Stimulated activated CD4-positive, alpha-beta T cell treated with anti-CD3 and anti-CD28 coated beads, Interleukin-12 subunit alpha, Interleukin-12 subunit beta, amount 100 ng/mL, for 48 hours (primary cell): ENCODE measurements at places on chromosomes 7 and 10.

GRCh38 chr10:79547973-79548372 lies 12.2 kb downstream of the SFTPA2 start:
- no peak for DNase-seq

DNA sequence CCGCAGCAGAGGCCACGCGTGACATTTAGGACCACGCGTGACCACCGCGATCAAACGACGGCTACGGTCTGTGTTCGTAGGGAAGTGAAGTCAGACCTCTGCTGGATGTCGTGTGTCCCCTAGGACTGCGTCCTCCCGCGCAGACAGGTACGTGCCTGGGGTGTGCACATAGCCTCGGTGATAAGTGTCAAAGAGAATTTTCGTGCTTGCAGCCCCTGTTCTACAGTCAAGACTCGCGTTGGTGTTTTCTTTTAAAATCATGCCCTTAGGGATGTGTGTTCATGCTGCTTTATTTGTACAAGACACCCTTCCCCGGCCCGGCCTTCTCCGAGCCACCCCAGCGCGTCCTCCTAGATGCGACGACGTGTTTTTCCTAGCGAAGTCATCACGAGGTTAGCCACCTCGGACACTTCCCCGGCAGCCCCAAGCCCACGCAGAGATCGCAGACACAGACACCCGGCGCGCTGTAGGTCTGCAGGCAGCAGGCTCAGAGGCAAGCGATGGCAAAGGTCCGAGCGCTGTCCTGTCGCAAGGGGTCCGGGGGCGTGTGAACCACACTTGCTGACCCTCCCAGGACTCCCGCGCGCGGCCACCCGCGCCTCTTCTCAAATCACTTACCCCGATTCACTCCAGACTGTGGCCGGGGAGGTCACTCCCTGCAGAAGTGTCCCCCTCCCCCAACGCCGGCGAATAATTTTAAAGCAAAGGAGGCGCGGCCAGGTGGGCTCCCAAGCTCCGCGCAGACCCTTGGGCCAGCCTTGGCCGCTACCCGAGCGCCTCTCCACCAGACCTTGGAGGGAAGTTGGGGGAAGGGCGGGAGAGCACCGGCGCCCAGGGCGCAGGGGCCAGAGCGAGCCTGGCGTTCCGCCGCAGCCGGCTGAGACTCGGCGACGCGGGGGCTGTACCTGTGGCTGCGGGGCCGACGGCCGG lies 552 bp downstream of the MKX start:
- no peak for DNase-seq

- DNase-seq, result no peak
These were observed 17.4 kb downstream of the DDIT4 start for GRCh38 chr10:72291019-72291532.

DNA sequence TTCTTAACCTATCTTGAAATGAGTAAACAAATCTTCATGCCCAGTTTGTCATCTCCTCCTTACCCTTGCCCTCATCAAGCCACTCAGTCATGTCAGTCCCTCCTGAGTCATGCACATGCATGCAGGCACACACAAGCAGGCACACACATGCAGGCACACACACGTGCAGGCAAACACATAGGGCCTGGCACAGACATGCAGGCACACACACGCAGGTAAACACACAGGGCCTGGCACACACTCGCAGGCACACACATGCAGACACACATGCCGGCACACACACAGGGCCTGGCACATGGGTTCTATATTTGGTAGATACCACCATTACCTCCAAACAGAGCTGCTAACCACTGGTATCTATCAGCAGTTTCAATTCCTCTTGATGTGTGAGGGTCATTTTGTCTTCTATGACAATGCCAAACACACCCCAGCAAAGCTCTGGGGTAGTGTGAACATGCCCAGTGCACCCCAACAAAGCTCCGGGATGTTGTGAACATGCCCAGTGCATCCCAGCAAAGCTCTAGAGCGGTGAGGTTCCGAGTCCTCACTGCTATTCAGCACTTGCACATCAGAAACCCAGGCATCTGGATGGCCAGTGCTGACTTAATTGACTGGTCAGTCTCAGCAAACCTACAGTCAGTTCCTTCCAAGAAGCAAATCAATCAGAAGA lies 563.8 kb downstream of the PTPRN2 start:
- no peak for DNase-seq

DNA sequence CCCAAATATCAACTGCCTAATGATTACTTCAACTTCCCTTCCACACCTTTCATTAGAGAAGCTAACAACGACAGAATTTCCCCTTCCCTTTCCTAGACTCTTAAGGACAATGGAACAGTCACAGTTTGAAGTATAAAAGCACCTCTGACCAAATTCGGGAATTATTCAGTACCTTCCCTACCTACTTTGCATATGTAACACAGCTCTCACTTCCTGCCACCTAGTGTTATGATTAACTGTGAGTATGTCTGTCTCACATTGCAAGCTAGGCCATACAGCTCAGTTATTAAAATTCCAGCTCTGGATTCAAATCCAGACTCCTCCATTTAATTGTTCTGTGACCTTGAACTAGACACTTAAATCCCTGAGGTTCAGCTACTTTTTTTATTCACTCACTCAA lies 44.8 kb upstream of the HPSE2 start:
- DNase-seq, result no peak

DNA sequence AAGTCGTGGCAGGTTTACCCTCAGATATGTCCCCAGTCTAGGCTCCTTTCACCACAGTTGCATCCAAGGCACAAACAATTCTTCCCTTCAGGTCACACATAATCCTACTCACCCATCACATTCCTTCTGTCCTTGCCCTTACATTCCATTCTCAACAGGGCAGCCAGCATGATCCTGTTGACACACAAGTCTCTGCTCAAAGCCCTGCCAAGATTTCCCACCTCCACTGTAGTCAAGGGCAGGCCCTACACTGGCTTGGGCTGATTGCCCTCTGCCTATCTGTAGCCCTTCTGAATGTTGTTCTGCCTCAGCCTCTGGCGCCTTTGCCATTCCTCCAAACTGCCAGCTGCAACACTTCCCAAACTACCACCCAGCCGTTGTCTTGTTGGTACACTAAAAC lies 187.9 kb upstream of the AKR1E2 start:
- no peak for DNase-seq
